Mucosa of gallbladder (tissue), 1 donor: ENCODE measurements at places on chromosomes 6 and 20. TPM values are rescaled to one million over a fixed set of nuclear protein-coding genes. Genes with fewer than 3 reads are reported as not detected.

GRCh38 chr6:30861257-30862048, 22.9 kb upstream of the DDR1 start:
- no peak for DNase-seq

GRCh38 chr6:160260803-160261450, 2.3 kb upstream of the SLC22A2 start:
- DNase-seq: no peak

DNA sequence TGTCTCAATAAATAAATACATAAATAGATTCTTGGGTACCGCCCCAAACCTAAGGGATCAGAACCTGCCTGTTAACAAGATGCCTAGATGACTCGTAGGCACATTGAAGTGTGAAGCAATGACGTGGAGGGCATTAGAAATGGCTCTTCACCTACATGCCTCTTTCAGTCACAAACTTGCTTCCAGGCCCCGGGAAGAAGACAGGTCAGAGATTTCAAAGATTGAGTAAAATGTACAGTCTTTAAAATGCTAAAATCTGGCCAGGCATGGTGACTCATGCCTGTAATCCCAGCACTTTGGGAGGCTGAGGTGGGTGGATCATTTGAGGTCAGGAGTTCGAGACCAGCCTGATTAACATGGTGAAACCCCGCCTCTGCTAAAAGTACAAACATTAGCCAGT, 480.8 kb upstream of the JARID2 start:
- no peak for DNase-seq

GRCh38 chr6:100393493-100393892, 71.2 kb downstream of the SIM1 start:
- DNase-seq: no peak

The PCSK2 gene
- 2.6 TPM for total RNA-seq

The TMC2 gene
- 0.12 TPM for total RNA-seq
